ENCODE measurements at places on chromosomes 7 and 10.

GRCh38 chr7:76234931-76235441 lies 33.3 kb downstream of the SRRM3 start:
- DNase-seq = peak; percentile 86

GRCh38 chr10:121284936-121285335 lies 313.3 kb downstream of the FGFR2 start:
- no peak for DNase-seq

DNA sequence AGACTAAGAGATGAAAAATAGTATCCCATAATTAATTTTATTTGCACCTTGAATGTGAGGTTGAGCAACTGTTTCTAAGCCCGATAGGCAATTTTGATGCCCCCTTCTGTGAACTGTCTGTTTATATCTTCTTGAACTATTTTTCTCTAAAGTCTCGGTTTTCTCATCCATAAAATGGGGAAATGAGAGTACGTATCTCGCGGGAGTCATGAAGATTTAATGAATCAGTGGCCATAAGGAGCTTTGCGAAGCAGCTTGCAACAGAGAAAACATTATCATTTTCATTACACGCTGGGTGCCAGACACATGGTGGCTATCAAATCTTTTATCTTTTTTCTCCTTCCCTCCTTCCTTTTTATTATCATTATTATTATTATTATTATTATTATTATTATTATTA lies 108.1 kb upstream of the CARD11 start:
- DNase-seq = no peak

GRCh38 chr10:133475425-133475734 lies 21.6 kb downstream of the SCART1 start:
- DNase-seq = no peak

DNA sequence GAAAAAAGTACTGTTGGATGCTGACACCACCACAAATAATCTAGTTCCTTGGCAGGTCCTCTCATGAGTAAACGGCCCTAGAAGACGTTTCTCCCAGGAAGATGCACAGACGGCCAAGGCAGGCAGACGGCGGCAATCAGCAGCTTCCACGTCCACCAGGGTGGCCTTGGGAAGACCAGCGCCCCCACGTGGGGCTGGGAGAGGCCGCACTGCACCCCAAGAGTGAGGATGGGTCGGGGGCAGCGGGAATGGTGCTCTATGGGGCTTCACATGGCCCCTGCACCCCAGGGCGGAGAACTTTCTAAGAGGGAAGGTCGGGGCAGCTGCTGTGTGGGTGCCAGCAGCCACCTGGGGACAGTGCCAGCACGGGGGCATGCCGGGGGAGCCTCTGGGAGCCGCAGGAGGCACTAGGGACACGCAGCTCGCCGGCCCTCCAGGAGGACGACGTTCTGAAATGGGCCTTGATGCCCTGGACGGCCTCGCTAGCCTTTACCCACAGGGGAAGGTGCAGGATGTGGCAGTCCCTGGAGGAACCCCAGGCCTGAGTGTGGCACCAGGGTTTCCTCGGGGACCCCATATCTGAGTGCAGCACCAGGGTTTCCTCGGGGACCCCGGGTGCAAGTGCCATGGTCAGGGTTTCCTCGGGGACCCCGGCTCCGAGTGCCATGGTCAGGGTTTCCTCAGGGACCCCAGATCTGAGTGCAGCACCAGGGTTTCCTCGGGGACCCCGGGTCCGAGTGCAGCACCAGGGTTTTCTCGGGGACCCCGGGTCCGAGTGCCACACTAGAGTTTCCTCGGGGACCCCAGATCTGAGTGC lies 539.9 kb downstream of the DNAJB6 start:
- no peak for DNase-seq

DNA sequence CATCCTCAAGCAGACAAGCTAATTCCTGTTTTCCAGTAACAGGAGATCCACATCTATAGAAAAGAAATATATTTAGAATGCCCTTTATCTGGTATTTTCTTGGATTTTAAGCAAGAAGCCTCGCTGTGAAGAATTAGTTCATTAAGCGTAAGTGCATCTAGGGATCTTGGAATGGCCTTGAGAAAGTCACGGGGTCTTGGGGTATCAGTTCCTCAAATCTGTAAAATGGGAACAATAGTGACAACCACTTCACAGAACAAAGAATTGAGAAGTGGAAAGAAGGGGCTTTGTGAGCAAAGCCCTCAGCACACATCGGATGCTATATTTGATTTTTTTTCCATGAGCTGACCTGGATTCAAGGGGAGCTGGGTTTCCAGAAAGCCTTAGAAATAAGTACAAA lies 32.3 kb upstream of the WDFY4 start:
- no peak for DNase-seq

GRCh38 chr7:87339373-87339897 lies 6.0 kb upstream of the CROT start:
- DNase-seq = no peak

GRCh38 chr7:19224951-19225350 lies 79.7 kb upstream of the FERD3L start:
- no peak for DNase-seq

- DNase-seq = no peak
Observed at GRCh38 chr10:48454302-48455054, 148.0 kb downstream of the MAPK8 start.

GRCh38 chr7:77765906-77766800 lies 32.1 kb downstream of the TMEM60 start:
- no peak for DNase-seq

- DNase-seq = no peak
Observed at GRCh38 chr7:91086200-91086599, 178.0 kb upstream of the FZD1 start.

GRCh38 chr10:72306215-72306760 lies 32.6 kb downstream of the DDIT4 start:
- no peak for DNase-seq

- no peak for DNase-seq
Observed at GRCh38 chr10:34574353-34574934, 240.7 kb downstream of the PARD3 start.

DNA sequence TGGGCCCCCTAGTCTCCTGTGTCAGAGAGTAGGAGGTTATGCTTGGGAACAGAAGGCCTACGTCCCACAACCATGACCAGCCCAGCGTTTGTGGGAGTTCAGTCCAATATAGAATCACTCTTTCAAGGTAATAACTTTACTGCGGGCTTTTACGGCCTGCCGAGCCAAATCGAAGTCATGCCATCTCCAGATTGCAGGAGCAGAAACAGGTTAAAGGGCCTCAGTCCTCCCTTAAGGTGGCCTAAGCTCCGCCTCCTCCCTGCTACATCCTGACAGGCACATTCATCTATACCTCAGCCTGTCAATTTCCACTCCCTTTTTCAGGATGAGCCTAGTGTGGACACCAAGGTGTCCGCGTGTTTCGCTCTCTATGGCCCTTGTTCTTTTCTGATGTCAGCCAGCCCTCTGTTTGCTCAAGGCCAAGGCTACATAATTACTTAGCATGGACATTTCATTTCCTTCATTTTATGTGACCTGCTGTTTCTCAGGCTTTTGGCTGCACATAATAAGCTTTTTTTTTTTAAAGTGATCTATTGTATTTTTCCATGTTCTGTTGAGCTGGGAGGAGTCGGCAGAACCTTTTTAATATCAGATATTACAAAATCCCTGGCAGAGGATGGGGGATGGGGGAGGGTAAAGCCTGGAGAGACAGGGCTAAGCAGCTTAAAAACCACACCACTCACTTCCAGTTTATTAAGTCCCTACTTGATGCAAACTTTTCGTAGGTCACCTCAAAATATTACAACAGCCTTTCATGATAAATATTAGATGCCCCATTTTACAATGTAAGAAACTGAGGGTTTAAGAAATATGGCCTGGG lies 84.6 kb downstream of the CACNB2 start:
- DNase-seq = no peak

GRCh38 chr7:22109761-22110160 lies 164.1 kb upstream of the CDCA7L start:
- peak; percentile 64 for DNase-seq

DNA sequence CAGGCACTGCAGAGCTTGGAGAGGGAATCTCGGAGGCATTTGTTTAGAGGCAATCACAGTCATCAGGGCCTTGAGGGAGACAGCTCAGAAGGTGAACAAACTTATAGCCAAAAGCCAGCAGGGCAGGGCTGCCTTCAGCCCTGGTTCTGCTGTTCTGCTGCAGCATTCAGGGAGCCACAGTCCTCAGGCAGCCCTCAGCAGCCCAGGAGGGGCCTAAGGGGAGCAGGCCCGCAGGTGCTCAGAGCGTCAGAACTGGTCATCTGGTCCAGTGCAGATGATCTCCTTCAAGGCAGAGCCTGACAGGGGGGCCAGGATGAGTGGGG lies 84.7 kb downstream of the ARHGAP22 start:
- DNase-seq = no peak

DNA sequence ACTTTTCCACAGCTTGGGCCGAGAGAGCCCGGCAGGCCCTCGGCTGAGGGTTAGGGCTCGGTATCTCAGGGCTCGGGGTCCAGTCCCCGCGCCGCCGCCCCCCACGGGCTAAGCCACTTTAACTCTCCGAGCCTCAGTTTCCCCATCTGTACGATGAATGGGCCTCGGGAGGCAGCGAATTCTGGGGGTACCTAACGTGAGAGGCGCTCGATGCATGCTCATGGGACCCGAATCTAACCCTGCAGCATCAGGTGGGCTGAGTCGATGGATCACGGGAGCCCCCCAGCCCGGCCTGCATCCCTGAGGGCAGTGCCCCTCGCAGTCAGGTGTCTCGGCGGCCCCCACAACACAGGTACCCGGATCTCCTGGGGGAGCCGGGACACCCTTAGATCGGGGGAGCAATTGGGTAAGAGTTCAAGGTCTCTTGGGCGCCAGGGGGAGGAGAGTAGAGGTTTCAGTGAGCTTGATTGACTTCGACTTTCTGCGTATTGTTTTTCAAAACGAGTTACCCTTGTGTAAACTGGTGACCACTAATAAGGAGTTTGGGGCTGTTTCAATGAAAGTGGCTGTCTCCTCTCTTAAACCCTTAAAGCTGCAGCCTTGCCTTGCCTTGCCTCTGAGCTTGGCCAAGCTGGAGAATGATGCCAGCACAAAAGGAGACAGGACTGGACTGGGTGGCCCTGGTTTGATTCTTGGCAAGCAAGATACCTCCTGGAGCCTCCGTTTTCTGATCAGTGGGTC lies 631 bp downstream of the POR start:
- no peak for DNase-seq

GRCh38 chr10:88804083-88804812 lies 1.7 kb downstream of the LIPM start:
- no peak for DNase-seq

- DNase-seq = no peak
Observed at GRCh38 chr7:103592187-103592586, 146.2 kb upstream of the SLC26A5 start.

GRCh38 chr7:139600306-139600705 lies 76.8 kb downstream of the CLEC2L start:
- DNase-seq = no peak

GRCh38 chr10:91034494-91035159 lies 113.7 kb upstream of the ANKRD1 start:
- peak; percentile 54 for DNase-seq

DNA sequence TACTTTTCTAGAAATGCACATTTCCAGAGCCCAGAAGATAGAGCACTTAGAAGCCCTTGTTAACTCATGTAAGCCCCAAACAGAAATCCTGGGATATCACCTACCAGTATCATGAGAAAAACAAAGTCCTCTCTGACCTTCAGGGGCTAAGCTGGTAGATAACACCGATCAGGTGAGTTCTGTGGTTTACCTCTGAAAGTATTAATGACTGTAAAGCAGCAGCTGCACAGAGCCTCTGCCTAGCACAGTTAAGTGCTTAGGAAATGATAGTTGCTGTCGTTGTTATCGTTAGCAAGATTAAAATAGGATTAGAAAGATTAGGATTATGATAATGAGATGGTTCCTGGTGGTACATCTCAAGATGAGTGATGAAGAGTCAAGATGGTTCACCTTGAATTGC lies 64.9 kb downstream of the PLXNA4 start:
- DNase-seq = no peak

- DNase-seq = no peak
Observed at GRCh38 chr7:121279822-121280221, 49.0 kb upstream of the WNT16 start.

DNA sequence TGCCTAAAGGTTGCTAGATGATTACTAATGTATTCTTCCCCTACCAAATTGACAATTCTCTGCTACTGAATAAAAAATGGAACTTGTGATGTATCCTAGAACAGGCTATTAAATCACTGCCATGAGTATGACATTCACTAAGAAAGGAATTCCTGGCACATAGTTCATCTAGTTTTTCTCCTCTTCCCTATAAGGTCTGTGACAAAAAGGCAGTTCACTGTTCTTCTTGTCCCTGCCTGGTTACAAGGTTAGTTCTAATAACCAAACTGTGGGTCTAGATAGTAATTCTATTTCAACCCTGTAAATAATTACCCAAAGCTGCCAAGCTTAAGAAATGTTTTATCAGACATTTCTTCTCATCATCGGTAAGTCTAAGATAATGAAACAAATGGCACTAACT lies 245.6 kb downstream of the BICC1 start:
- DNase-seq = no peak

GRCh38 chr10:59962756-59963155 lies 56.4 kb upstream of the CCDC6 start:
- no peak for DNase-seq

DNA sequence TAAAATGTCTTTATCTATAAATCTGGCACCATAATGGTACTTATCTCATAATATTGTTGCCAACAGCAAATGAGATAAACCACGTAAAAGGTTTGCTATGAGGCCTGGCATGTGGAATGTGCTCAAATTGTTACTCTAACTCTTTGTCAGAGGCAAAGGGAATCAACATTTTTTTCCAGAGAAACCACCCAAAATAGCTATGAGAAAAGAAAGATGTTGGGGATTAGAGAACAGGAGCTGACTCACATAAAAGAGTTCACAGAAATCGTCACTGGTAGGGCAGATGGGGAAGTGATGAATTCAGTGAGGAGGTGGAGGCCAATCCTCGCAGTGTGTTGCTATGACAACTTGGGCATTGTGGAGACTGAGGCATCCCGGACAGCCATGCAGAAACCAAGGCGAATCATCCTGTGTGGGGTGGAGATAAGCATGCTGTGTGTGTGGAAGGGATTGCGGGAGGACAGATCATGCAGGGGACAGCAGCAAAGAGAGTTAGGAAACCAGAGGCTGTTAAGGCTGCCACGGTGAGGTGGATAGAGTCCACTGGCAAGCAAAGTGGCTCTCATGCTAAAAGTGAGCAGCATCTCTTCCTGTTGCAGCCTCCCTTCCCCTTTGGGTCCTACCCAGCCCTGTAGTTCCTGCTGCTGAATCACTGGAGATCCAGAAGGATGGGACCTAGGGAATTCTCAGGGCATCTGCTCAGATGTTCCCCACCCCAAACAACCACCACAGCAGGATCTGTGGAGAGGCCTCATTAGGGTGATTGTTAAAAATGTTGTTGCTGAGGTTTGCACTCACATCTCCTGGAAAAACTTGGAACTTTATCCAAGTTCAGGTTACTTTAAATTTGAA lies 103.9 kb downstream of the CUBN start:
- peak; percentile 87 for DNase-seq

- no peak for DNase-seq
Observed at GRCh38 chr10:84059526-84059925, 79.8 kb upstream of the GHITM start.

GRCh38 chr7:343227-343822 lies 53.4 kb downstream of the FOXL3 start:
- DNase-seq = no peak

DNA sequence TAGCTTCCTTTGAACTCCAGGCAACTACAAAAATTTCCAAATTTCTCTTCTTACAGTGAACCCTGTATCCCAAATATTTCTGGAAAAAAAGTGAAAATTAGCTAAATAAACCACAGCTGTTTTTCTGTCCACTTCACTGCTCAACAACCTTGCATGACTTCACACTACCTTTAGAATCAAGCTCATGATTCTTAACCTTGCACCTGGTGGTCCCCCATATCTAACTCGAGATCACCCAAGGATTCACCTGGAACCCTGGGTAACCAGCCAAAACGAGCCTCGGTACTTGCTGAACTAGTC lies 47.5 kb downstream of the PDLIM1 start:
- no peak for DNase-seq

- DNase-seq = no peak
Observed at GRCh38 chr7:42180806-42181205, 56.2 kb downstream of the GLI3 start.
